ENCODE measurements at places on chromosomes 2 and 18.

DNA sequence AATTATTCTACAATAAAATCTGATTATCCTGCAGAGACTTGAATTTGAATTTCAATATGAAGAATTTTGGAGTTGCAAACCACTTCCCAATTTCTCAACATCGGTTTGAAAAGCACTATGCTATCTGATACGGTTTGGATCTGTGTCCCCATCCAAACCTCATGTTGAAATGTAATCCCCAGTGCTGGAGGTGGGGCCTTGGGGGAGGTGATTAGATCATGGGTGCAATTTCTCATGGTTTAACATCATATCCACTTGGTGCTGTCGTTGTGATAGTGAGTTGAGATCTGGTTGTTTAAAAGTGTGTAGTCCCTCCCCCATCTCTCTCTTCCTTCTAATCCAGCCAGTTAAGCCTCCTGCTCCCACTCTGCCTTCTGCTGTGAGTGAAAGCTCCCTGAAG, 205.7 kb downstream of the NBAS start:
- no peak for DNase-seq

- no peak for DNase-seq
Observed at GRCh38 chr2:231765496-231765929, 15.6 kb downstream of the PDE6D start.

DNA sequence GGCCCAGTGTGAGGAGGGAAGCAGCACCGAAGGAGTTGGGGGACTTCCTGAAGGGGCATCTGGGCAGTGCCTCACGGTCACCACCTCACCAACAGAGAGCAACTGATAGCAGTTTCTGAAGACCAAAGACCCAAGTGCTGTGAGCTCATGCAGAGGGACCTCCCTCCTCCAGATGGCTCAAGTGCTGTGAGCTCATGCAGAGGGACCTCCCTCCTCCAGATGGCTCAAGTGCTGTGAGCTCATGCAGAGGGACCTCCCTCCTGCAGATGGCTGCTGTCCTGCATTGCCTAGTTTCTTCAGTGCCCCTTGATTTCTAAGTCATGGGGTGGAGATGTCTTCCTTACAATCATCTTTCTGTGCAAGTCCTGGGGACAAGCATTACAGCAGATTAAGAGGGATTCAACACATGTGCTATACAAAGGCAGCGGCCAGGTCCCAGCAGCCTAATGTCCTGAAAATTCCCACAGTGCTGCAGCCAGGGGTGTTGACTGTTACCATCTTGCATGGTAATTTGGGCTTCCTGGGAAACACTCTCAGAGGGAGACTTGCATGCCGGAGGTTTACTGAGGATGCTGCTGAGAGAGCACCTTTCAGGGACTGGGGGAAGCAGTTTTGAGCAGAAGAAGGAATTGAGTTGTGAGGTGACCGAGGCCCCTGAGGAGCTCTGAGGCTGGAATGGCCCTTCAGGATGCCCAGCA, 409.3 kb downstream of the GALR1 start:
- DNase-seq: no peak

DNA sequence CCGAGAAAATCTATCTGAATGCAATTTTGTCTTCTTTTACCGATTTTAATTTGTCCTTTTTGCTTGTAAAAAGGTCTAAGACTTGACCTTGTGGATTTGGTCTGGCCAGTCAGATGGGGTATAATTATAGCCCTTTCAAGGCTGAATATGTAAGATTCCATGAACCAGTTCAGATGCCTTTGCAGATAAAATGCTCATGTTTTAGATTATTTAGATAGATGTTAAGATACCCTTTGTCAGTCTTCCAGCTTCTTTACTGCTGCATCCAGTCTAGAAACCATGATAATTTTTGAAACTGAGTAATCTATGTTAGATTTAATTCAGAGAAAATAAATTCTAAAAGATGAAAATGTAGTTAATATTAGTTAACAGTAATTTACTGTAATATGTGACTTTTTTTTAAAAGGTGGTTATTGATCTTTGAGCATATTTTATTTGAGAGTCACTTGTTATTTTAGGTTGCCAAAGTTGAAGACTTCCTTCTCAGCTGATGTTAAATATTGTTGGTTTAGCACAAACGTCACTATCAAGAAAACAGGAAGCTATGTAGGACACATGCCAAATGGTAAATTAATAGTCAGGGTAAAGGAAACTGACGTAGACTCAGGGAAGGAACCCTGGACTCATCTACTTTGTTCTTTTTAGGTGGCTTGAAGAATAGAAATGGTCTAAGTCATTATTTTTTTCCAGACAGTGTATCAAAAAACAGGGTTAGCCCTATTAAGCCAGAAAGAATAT, 29.8 kb downstream of the BABAM2 start:
- DNase-seq: no peak

DNA sequence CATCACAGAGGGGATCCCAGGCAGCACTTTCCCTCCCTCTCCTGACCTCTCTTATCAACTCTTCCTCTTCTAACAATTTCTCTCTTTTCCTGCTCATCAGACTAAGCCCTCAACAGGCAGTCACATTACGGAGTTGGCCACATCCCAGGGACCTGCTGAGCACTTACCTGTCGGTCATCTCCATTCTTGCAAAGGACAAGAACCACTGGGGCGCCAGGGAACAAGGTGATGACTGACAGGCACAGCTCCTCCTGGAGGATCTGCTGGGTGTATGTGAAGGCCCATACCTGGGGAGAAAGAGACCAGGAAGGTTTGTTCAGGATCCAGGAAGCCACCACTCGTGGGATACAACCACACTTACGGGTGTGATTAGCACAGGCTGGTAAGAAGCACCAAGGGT, 104.8 kb upstream of the CAPN13 start:
- DNase-seq: no peak

- no peak for DNase-seq
Observed at GRCh38 chr2:119469661-119470297, 38.1 kb downstream of the TMEM37 start.

GRCh38 chr2:1910021-1910420, 165.7 kb upstream of the PXDN start:
- DNase-seq: no peak

GRCh38 chr2:31402388-31402787, 12.2 kb downstream of the XDH start:
- no peak for DNase-seq

- DNase-seq: no peak
Observed at GRCh38 chr2:20594957-20595356, 55.9 kb downstream of the HS1BP3 start.

GRCh38 chr2:128654408-128654807, 335.7 kb upstream of the HS6ST1 start:
- no peak for DNase-seq

DNA sequence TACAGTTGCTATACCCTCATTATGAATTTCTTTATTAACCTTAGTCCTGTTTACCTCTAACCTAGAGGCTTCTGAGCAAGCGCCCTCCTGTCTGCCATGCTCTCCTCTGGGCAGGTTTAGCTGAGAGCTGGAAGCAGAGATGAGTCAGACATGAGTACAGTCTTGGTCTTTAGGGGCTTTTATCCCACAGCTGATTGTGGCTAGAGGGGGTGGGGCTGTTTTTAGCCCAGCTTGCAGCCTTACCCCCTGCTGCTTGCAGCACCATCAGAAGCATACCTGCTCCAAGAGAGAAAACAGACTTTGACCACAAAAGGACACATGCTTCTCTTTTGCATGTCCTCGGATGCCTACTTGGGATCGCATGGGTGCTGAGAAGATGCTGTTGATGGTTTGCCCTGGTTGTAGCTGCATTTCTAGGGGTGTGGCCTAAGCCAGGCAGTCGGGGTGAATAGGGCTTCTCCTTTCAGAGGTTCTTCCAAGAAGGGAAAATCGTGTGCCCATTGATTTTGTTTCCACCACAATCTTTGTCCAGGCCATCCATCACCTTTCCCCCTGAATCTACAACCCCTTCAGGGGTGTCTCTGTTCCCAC, 115.0 kb upstream of the LGALSL start:
- DNase-seq: no peak

DNA sequence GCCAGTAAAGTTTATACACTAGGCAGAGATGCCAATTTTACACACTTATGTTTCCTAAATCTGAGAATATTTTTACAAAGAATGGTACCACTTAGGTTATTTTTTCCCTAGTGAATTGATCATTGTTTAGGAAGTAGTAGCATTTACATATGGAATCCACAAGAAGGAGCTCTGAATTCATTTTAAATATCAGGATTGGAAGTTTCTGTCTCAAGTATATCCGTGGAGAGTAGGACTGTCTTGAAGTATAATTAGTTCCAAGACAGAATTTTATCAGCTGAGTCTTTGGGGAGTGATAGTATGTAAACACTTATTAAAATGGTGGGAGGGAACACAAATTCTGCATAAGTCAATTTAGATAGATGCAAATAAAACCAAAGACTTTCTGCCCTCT, 82.3 kb upstream of the FAM98A start:
- no peak for DNase-seq

DNA sequence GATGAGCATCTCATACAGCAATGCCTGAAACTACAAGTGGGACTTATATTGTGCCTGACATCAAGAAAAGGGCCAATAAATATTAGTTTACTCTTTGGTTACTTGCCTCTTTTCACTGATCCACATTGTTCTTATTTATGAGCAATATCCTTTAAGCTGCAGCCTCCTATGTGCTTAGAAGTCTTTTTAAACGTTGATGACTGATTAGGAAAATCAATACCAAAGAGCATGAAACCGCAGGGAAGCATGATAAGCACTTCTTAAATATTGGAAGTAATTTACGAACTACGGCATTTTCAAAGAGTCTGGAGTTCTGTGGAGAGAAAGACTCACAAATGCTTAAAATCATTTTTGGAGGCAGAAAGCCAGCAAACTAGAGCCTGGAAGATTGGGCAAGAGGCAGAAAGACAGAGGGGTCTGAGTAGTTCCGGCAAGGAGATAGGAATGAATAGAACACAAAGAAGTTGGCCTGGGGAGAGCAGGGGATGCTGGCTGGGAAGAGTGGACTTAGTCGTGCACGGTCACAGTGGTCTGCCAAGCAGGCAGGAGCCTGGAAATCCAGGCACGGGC, 122.6 kb upstream of the NOSTRIN start:
- DNase-seq: no peak

- no peak for DNase-seq
Observed at GRCh38 chr2:196183172-196183473, 11.7 kb upstream of the STK17B start.

- DNase-seq: no peak
Observed at GRCh38 chr2:169129703-169130243, 60.4 kb downstream of the DHRS9 start.

DNA sequence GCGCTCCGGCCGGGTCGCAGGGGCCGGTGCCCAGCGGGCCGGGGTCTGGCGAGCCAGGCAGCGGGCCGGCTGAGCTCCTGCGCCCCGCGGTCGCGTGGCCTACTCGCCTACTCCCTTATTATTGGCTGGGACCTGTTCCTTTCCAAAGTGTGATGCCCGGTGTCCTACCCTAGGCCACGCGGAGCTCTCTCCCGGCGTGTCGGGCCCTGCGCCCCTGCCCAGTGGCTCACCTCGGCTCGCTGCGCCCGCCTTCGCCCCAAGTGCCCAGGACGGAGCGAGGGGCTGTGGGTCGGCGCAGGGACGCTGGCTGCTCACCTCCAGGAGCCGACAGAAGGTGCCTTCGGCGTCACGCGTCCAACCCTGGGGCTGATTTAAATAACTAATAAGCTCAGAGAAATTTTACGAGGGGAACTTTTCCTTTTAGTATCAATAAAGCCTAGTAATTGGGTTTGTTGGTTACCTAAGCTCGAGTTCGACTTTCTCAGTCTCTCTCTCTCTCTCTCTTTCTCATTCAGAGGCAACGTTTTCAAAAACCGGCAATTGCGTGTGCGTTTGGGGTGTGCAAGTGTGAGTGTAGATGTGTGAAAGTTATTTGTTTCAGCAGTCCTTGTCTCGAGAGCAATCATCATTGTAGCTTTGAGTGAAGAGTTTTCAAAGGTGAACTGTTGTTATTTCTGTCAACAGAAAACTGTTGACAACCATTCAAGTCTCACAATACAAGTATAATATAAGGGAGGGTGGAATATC, 7.0 kb upstream of the SATB2 start:
- no peak for DNase-seq

- DNase-seq: no peak
Observed at GRCh38 chr18:28334516-28334915, 157.6 kb upstream of the CDH2 start.

DNA sequence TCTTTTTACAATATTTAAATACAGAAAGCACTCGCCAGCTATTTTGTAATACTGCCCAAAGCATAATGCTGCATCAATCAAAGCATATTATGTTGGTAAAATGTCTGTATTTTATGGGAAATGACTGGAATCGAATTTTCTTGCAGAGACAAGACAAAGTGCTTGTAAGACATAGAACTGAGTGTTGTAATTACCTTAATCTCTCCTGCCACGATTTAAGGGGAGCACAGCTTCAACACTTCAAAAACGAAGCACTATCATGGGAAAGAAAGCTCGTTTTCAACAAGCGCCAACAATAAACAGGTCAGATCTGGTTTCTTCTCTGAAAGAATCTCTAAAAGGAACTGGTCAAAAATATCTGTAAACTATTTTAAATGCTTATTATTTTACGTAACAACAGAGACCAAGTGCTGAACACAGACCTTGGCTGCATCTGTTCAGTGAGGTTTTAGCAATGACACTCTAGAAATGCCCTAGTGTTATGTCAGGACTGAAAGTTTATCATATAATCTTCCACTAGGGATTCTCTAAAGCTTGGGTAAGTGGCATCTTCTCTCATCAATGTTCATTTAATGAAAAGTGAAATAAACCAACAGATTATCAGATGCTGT, 19.0 kb downstream of the RND3 start:
- no peak for DNase-seq

DNA sequence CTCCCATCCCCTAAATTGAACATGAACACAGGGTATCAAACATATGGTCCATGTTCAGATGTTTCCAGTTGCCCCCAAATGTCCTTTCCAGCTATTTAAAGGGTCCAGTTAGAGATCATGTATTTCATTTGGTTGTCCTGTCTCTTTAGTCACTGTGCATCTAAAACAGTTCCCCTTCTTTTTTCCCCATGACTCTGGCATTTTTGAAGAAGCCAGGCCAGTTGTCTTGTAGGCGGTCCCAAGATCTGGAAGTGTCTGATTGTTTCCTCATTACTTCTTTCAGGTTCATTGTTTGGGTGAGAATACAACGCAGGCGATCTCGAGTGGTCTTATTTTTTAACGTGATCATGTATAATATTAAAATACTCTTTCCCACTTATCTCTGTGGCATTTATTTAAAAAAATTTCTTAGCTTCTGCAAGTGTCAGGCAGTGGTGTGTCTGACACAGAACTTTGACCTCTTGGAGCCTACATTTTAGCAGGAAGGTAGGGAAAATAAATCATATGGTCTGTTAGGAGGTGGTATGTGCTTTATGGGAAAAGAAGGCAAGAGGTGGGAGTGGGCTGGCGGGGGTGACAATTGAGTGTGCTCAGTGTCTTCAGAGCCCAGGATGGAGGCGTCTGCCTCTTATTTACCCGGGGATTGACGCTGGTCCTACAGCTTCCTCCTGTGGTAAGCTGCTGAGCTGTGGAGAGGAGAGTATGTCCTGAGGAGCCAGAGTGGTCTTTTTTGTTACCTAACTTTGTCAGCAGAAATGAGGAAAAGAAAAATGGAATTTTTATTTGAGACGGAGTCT, 8.1 kb downstream of the RAB31 start:
- DNase-seq: no peak

DNA sequence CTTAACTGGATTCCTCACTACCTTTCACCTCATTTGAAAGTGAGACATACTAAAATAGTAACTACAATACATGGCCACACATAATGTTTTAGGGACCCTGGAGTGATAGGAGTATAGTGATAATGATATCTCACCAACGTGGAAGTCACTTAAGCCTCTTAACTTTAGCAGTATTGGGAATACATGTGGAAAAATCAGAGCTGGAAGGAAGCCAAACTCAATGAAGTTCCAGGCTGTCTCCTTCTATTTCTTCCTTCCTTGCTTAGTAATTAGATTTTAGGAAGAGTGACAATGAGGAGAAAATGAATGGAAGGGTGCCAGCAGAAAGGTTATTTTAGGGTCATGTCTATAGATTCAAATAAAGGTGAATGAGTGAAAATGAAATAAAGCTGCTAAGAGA, 387.3 kb downstream of the PLCL1 start:
- DNase-seq: no peak

All from stimulated activated CD8-positive, alpha-beta memory T cell treated with anti-CD3 and anti-CD28 coated beads, Interleukin-7, amount 100 ng/mL, for 48 hours (primary cell).